ENCODE measurements at places on chromosomes 6 and 20.

GRCh38 chr6:170251776-170252571 lies 38.9 kb downstream of the DLL1 start:
- no peak for DNase-seq

DNA sequence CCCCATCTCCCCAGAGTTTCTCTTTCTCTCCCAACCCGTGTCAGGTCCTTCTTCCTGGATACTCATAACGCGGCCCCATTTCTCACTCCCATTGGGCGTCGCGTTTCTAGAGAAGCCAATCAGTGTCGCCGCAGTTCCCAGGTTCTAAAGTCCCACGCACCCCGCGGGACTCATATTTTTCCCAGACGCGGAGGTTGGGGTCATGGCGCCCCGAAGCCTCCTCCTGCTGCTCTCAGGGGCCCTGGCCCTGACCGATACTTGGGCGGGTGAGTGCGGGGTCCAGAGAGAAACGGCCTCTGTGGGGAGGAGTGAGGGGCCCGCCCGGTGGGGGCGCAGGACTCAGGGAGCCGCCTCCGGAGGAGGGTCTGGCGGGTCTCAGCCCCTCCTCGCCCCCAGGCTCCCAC lies at the start of gene HLA-F:
HLA-F (plus strand) TSS at position 173 of the 404 bp plus-strand sequence; CDS start at position 203, 30 bp downstream.
- peak; percentile 99 for DNase-seq

DNA sequence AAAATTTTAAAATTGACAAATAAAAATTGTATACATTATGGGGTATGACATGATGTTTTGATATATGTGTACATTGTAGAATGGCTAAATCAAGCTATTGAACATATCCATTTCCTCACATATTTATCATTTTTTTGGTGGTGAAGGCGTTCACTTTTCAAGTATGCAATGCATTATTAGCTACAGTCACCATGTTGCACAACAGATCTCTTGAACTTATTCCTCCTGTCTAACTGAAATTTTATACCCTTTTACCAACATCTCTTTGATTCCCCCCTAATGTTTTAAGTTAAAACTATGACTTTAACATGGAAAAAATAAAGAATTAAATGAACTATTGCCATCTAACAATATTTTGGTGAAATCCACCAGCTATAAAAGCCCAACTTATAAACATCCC lies 65.2 kb upstream of the UST start:
- no peak for DNase-seq

DNA sequence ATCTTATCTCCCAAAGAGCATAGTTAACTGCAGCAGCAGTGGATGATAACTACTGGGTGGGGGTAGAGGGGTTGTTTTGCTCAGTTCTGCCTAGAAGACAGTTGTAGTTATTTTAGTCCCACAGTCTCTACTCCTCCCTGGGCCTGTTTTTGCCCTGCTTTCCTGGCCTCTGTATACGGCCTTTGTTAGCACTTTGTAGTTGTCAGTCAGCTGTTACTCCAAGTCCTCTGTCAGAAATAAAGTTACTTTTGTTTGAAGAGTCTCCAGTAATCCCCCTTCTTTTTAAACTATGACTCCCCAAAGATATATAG lies 113.9 kb downstream of the SLC16A10 start:
- no peak for DNase-seq

GRCh38 chr6:106197441-106197840 lies 111.3 kb downstream of the PRDM1 start:
- peak; percentile 41 for DNase-seq

GRCh38 chr20:41078329-41078728 lies 49.7 kb downstream of the TOP1 start:
- DNase-seq = peak; percentile 88

- peak; percentile 35 for DNase-seq
These were observed 10.9 kb downstream of the TFB1M start for GRCh38 chr6:155303361-155303870.

Measured in M059J (cell line).